AG08396 (cell line): ENCODE measurements at places on chromosomes 13 and 19.

- no peak for DNase-seq
Observed at GRCh38 chr19:6740589-6741343, 1.3 kb downstream of the TRIP10 start.

- no peak for DNase-seq
Observed at GRCh38 chr13:75271846-75272245, 210.1 kb downstream of the TBC1D4 start.

DNA sequence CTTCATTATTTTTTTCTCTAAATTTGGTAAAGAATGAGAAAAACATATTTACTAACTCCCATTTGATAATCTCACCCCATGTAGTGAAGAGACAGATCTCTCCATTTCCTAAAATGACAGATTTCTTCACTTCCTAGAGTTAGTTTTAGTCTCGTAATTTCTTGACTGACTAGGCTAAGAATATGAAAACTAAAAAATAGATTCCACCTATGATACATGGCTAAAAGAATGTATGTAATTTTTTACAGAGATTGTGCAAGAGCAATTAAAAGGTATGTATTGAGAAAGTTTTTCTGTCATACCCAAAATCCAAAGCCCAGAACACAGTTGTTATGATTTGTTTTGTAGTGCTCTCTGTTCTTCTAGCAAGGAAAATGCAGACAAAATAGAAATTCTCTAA, 9.5 kb downstream of the NALCN start:
- DNase-seq = no peak

- DNase-seq = no peak
Observed at GRCh38 chr13:101393140-101393539, 23.2 kb downstream of the NALCN start.

DNA sequence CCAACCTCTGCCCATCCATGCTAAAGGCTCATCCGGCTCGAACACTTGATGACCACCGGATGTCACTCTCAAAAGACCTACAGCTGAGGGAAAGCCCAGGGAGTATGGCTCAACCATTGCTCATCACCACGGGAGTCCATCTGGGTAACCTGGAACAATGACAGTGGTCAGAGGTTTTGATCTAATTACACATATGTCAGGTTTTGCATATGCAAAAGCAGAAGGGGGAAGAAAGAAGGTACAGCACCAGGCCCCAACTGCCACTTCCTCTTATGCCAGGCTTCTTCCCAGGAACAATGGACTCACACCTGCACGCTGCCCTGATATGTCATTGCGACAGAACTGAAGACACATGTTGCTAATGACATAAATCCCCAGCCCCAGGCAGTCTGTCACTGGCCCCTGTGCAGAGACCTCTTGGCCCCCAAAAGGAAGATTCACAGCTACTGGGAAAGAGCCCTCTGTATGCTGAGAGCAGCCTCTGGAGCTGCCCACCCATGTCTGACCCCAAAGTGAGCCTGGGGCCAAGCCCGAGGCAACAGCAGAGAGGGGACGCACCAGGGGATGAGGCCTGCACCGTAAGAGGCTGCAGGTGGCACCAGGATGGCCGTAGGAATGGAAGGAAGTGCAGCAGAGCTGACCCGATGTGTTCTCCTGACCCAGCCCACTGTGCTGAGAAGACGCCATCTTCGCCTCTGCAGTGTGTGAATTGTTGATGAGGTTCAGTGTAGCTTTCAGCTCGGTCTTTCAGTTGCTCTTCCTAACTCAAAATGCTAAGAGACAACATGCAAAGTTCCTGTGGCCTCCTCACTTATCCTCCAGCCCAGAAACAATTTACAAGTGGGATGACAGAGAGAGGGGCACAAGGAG, 26.3 kb downstream of the EPS15L1 start:
- DNase-seq = no peak

- no peak for DNase-seq
Observed at GRCh38 chr13:38366954-38367645, 17.4 kb downstream of the UFM1 start.

DNA sequence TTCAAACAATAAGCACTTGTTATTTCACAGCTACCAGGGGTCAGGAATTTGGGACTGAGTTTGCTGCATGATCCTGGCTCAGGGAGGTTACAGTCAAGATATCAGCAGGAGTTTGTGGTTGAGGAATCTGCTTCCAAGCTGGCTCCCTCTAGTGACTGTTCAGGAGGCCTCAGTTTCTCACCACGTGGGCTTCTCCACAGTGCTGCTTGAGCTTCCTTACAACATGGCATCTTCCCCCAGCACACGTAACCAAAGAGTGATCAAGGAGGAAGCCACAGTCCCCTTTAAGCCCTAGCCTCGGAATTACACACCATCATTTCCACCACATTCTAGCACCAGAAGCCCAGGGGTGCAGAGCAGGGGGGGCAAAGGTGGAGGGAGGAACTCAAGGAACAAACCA, 28.8 kb downstream of the CELF5 start:
- DNase-seq = no peak

DNA sequence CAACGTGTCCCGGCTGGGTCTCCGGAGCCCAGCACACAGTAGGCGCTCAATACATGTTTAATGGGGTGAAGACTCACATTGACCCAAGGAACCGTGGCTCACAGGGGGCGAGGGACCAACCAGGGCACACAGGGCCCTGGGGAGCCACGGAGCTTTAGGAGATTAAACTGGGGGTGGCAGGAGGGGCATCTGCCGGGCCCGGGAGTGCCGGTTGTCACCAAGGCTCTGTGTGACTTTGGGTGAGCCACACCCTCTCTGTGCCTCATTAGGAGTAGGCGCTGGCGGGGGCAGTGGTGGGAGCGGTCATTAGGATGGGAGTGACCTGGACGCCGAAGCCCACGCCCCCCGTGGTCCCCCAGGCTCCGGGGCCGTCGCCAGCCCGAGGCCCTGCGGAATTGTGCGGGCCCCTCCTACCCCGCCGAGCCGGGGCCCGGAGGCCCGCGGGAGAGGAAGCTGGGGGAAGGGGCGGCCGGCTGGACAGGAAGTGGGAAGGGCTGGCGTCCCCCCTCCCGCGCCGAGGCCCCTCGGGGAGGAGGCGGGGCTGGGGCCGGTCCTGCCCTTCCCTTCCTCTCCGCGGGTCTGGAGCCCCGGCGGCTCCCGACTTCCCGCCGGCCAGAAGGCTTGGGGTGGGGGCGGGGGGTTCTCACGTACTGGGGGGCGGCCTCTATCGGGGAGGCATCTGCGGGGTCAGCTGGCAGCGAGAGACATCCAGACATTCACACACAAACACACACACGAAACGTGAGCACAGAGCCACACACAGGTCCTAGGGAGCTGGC, 1.8 kb upstream of the SSBP4 start:
- DNase-seq = peak; percentile 81
